ENCODE measurements at places on chromosomes 2 and 18. TPM values are rescaled to one million over a fixed set of nuclear protein-coding genes. Genes with fewer than 3 reads are reported as not detected.

GRCh38 chr2:128665113-128665512 is 346.4 kb upstream of the HS6ST1 start:
- DNase-seq: peak; percentile 63

- DNase-seq: peak; percentile 83
Observed at GRCh38 chr2:201233812-201234662, 26.3 kb upstream of the CASP8 start.

DNA sequence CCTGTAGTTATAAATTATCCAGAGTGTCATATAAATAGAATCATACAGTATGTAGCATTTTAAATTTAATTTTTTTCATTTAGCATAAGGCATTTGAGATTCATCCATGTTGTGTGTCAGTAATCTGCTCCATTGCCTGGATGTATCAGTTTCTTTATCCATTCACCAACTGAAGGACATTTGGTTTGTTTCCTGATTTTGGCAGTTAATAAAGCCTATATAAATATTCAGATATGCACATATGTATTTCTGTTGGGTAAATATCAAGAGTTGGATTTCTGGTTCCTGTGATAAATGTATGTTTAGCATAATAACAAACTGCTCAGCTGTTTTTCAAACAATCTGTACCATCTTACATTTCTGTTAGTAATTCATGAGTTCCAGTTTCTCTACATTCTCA is 39.9 kb downstream of the CCDC150 start:
- DNase-seq: no peak

- DNase-seq: no peak
Observed at GRCh38 chr18:49961271-49961670, 147.9 kb upstream of the ACAA2 start.

DNA sequence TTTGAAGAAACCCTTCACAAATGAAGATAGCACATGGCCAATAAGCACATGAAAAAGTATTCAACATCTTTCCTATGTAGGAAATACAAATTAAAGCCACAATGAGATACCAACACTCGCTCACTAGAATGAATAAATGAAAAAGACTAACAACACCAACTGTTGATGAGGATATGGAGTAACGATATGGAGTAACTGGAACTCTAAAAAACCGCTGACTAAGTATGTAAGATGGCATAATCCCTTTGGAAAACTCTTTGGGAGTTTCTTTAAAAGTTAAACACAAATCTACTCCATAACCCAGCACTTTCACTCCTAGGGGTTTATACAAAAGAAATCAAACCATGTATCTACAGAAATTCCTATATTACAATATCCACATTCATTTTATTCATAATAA is 220.5 kb downstream of the AFF3 start:
- no peak for DNase-seq

DNA sequence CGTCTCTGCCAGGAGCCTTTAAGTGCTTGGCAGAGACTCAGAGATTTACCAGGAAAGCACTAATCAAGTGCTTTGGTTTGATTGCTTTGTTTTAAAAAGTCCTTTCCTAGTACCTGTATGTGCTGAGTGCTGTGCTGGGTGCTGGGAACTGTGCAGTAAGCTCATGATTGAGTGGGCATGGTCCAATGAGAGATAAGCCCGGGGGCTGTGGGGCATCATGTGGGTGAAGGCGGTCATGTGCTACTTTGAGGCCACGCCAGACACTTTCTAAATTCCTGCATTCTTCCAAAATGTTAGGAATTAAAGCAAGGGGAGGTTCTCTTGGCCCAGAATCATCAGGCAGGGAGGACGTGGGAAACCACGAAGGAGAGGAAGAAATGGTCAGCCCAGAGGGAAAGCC is 109.0 kb downstream of the ACAA2 start:
- no peak for DNase-seq

- DNase-seq: no peak
Observed at GRCh38 chr2:54434711-54435110, 21.4 kb upstream of the SPTBN1 start.

GRCh38 chr2:207123335-207123744 is 42.4 kb downstream of the KLF7 start:
- no peak for DNase-seq

DNA sequence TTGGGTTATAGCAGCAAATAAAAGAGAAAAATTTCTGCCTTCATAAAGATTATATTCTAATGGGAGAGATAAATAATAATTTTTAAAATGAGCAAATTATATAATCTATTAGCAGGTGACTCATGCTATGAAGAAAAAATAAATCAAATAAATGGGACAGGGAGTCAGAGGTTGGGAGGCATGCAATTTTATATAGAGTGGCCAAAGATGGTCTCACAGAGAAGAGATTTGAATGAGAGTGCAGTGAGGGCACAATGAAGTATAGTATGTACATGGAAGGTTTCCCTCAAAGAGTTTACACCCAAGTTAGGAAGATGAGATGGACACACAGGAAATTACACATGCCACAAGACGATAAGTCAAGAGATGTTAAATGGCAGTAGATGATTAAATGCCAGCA is 369.4 kb downstream of the TXNL1 start:
- DNase-seq: no peak

The GCKR gene
- polyA plus RNA-seq: 0.59 TPM

The M1AP gene
- polyA plus RNA-seq: 0.26 TPM

The C2orf66 gene
- polyA plus RNA-seq: not detected

The LBX2 gene
- 0.50 TPM for polyA plus RNA-seq

The SMYD1 gene
- 0.07 TPM for polyA plus RNA-seq

The LIPT1 gene
- 20.3 TPM for polyA plus RNA-seq

The ST8SIA3 gene
- not detected for polyA plus RNA-seq

The HSPE1 gene
- polyA plus RNA-seq: 138 TPM

The EMILIN1 gene
- polyA plus RNA-seq: 71.4 TPM

The VWA3B gene
- polyA plus RNA-seq: not detected

Data from spleen (tissue), 13 donors.